Colonic mucosa (tissue), 4 donors: ENCODE measurements at places on chromosomes 2 and 18.
A peak's percentile ranks its signal among the peaks of the same experiment; 100 is the strongest.

DNA sequence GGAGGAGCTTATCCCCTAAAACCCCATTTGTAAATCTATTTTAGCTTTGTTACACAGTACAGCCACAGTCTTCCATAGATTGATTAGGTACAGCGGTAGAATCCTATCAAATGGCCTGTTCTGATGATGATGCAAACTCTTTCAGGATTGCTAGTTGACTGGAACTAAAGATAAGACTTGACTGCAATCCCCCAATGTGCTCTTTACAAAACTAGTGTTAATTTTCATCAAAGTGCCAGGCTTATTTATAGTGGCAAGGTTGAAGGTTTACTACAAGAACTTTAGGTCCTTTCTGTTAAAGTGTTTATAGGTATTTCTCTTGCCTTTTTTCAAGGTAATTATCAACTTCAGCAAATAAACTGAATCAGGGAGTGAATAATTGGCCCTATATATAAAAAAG, 9.0 kb upstream of the OTX1 start:
- no peak for DNase-seq

- DNase-seq = no peak
These were observed 20.4 kb upstream of the TDRD15 start for GRCh38 chr2:21103274-21103891.

GRCh38 chr2:64978514-64979268, 10.5 kb upstream of the SLC1A4 start:
- DNase-seq = no peak

DNA sequence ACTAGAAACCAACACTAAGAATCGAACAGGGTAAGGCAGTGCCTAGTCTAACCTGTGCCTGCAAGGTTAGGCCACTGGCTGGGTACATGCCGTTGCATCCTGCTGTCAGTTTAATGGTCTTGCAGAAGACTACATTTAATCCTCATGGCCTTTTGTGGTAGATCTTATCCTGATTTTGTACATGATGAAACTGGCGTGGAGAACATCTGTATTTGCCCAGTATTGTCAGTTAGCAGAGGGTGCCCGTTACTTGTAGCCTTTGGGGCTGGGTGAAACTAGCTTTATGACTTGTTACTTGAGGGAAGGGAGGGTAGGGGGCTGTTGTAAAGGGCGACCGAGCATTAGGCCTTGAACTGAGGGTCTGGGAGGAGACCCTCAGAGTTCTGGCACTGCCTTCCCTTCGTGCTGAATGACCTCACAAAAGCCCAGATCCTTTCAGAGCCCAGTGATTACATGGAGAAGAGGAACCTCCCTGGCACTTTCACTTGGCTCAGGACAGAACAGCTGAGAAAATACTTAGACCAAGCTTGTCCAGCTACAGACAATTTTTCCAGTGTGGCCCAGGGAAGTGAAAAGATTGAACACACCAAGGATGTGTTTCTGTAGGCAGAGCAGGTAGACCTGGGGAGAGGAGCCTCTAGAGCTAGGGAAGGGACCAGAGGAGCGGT, 19.5 kb downstream of the SLC20A1 start:
- no peak for DNase-seq

DNA sequence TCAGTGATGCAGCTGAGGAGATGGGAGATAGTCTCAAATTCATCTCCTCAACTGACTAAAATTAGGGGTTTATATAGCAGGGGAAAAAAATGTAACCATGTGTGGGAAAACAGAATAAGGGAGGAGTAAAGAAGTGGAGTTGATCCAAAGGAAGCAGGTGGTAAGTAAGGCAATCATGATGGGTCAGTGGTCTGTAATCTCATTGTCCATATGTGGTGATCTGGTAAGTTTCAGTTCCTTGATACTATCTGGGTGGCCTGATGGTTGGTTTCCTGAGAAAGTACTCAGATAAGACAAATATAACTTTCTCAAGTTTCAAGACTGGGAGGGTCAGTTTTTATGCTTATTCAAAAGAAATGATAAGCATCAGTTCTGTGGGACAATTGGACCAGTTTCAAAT, 312.3 kb upstream of the KCNJ3 start:
- DNase-seq = no peak

DNA sequence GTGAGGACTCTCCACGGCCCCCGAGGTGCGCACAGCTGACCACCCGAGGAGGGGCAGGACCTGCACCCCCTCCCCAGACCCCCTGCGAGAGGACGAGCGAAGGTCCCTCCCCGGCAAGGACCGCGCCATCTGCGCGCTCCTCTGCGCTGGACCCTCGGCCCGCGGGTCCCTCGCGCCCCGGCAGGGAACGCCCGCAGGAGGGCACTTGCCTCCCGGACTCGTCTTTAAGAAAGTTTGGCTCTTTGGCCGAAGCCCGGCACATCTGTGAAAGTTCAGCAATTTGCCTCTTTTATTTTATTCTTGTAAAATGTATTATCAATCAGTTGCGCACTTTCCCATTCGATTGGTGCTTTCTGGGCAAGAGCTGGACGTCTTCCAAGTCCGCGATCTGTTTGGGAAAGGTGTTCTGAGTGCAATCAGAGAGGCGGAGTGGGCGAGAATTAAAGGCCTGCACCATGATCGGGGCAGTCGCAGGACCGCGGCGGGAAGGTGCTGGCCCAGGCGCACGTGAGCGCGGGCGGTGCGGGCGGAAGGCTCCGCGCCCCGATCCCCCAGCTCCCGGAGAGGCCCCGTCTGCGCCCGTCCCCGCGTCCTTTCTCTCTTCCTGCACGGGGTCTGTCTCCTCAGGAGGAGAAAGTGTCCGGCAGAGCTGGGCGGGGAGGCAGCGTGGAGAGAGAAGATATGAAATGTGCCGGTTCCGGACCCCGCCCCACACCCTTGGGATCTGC, 1.6 kb upstream of the ALKAL2 start:
- peak; percentile 30 for DNase-seq

- no peak for DNase-seq
These were observed 12.6 kb downstream of the HK2 start for GRCh38 chr2:74846481-74846880.

DNA sequence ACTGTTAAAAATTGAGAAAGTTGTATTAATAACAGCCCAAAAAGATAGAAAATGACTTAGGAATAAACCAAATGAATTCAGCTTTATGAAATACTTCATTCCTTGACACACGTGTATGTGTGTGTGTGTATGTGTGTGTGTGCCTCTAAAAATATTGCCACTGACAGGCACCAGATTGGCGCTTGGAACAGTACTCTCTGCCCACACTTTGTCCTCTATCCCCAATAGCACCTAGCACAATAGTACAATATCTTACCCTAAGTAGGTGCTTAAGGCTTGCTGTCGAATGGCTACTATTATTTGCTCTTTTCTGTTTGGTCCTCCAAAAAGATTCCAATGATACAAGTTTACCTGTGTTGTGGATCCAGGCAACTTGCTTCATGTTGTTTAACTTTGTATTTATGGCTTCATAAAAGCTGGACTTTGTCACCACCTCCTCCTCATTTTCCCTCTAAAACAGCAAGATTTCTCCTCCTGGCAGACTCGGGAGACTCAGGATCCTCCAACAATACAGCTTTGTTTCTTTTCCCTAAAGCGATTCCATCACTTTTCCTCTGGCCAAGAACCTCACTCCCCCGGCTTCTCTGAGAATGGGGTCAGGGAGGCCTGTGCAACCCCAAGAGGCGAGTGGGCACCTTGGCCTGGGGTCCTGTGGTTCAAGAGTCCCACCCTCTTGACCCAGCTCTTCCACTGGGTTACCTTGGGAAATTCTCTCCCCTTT, 43.3 kb upstream of the LCLAT1 start:
- peak; percentile 41 for DNase-seq

DNA sequence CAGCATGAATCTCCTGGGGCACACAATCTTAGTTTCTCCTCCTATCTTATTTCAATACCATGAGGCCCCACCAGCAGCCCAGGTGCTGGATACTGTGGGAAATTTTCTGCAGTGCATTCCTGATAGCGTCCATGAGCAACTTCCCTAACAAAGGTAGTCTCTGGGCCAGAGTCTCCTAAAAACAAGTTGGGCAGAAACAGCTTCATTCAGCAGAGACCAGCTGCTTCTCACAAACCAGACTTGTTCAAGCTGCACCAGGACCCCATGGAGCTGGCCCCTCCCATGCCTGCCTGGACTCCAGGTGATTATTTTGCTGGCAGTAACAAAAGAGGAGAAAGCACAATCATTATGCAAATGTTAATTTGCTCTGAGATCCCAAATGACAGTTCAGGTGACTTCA, 31.4 kb downstream of the MYO5B start:
- DNase-seq = no peak

DNA sequence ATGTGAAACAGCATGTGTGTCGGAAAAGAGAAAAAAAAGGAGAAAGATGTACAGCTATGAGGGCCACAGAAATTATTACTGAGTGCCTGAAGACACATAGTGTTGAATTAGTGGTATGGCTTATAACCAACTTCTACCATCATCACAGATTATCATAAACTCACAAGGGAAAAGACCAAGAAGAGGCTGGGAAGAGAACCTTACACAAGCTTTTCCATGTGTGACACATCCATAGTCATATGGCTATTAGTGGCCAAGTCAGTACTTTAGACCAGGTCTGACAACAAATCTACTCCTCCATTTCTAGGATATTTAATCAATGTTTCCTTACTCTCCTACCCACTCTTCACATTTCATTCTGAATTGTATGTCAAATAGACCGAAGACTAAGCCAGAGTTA, 3.5 kb upstream of the GALNT5 start:
- DNase-seq = no peak

- no peak for DNase-seq
These were observed 81.3 kb downstream of the CDC42EP3 start for GRCh38 chr2:37590119-37590571.

DNA sequence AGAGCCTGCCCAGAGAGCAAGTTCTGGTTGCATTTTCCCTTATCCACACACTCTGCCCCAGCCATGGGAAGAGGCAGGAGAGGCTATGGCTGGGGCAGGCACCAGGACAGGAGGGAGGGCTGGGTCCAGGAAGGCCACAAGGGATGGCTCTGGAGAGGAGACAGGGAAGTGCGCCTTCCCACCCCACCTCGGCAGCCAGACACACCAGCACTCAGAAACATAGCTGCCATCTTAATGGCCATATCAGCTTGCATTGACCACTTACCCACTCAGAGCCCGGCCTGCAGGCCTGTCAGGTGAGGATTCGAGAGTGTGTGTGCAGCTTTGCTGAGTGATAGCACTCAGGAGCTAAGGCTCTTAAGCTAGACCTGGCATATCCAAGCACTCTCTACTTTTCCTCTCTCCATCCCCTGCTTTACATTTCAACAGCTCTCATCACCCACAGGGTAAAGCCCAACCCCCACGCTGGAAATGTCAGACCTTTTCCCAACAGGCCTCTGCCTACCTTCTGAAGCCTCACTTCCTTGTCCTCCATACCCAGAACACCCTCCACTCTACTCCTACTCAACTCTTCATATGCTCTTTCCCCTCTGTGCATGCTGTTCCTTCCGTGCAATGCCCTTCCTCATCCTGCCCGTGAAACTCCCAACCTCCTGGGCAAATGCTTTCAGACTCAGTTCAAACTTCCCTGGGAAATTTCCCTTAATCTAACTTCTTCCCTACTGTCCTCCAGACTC, 147.9 kb downstream of the TNS1 start:
- DNase-seq = no peak

DNA sequence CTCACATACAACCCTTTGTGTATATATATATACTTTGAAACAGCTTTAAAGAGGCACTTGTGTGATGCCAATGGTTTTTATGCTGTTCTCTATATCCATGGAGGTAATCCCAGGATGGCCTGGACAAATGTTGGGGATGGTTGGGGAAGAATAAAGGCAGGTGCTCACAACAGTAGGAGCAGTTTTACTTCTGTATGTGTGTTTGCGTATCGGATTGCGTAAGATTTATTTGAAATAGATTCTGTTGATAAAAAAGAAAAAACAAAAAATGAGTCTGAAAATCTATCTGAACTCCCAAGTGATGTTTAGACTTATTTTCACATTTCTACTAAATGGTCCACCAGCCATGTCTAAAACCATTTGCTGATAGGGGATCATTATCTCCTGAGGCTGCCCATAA, 29.3 kb downstream of the MRPL19 start:
- DNase-seq = no peak

- DNase-seq = no peak
These were observed 2.5 kb downstream of the SP100 start for GRCh38 chr2:230418341-230419016.

DNA sequence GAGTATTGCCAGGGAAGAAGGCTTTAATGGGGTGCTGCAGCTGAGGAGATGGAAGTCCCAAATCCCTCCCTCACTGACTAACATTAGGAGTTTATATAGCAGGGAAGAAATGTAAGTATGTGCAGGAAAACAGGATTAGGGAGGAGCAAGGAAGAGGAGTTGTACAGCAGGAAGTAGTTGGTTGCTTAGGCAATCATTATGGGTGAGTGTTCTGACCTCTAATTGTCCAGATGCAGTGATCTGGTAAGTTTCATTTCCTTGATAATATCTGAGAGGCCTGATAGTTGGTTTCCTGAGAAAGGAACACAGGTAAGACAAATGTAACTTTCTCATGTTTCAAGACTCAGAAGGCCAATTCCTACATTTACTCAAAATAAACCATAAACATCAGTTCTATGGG, 331.9 kb upstream of the GULP1 start:
- DNase-seq = no peak

DNA sequence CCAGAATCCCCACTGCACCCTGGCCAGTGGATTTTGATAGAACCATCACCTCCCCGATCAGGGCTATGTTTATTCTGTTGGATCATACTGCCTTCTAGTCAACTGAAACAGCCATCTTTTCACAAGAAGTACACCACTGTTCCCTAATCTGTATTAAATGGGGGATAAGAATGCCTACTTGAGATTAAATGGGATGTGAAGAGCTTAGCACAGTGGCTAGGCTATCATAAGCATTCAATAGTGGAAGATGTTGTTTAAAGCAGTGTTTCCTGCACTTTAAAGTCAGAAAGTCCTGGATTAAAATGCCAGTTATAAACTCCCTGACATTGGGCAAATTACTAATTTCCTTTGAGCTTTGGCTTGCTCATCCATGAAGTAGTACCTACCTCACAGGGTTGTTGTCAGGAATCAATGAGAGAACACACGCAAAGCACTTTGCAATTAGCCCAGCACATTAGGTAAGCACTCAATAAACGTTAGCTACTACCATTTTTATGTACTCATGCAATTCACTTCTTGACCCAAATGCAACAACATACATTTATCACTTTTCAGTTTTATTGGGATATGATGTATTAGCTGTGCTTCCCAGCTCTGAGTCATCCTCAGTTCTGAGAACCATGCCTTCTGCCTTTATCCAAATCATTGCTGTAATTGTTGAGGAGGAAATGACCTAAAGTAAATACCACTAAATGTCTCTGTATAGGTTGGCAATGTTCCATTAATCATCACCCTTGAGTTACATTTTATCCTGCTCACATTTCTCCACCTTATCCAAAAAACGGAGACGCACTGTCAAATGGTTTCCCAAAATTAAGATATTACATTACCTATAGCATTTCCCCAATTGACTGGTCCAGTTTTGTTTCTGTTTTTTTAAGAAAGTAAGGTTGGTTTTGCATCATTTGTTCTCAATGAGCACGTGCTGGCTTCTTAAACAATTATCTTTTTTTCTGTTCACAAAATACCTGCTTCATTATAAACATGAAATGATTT, 2.1 kb downstream of the TMEM247 start:
- DNase-seq = no peak

GRCh38 chr2:190804182-190804795, 76.3 kb upstream of the GLS start:
- no peak for DNase-seq

GRCh38 chr2:239232195-239232578, 168.6 kb downstream of the HDAC4 start:
- DNase-seq = no peak
